ENCODE measurements at places on chromosomes 7 and 10.

DNA sequence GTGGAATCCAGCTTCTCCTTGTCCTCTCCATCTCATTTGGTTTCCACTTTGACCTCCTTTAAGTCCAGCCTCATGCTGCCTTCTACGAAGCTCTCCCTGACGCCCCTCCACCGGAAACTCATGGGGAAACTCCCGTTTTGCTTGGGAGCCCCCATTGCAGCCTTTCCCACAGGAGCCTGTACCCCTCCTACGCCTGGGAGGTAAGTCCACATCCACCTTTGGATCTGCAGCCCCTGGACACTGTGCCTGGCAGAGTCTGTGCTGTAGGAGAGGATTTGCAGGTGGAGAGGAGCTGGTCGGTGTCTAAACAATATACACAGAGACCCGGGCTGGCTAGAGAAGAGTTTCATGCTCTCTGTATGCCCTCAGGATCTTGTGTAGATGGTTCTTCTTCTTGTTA lies 296.1 kb downstream of the GLRX3 start:
- no peak for DNase-seq

DNA sequence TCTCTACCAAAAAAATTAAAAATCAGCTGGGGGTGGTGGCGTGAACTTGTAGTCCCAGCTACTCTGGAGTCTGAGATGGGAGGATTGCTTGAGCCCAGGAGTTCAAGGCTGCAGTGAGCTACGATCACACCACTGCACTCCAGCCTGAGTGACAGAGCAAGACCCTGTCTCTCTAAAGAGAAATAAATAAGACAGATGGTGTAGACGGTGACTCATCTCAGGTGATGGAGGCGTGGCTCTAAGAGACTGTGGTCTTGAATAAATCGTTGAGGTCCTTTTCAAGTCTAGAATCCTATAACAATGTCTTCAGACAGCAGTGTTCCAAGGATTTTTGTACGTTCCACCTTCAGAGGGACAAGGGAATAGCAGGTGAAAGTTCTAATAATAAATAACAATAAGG lies 53.8 kb upstream of the PFKFB3 start:
- no peak for DNase-seq

DNA sequence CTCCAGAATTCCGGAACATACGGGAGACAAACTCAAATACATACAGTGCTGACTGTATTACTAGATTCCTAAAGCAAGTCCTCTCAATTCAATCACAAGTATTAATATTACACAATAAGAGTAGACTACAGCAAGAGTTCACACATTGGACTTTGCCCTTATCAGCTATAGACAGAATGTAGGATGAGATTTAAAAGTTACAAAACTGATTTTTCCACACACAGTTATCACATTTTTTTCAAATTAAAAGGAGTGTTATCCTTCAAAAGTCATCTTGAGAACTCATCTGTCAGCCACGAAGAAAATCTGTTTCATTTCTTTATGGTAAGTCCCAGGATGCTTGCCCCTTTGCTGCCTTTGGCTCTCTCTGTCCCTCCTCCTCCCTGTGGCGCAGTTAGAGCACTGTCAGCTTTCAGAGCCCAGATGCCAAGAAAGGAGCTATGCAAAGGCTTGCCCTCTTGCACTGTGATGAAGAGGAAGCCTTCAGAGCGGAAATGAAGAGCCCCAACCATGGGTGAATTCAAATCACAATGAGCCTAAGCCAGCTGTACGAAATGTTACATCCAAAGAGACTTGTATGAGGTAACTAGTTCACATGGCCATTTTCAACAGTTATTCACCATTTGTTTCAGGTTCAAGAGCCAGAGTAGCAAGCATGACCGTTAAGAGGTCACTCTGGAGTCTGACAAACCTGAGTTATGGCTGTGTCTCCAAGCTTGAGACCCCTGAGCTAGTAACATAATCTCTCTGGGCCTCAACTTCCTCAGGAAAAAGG lies 10.7 kb downstream of the NCOA4 start:
- no peak for DNase-seq

DNA sequence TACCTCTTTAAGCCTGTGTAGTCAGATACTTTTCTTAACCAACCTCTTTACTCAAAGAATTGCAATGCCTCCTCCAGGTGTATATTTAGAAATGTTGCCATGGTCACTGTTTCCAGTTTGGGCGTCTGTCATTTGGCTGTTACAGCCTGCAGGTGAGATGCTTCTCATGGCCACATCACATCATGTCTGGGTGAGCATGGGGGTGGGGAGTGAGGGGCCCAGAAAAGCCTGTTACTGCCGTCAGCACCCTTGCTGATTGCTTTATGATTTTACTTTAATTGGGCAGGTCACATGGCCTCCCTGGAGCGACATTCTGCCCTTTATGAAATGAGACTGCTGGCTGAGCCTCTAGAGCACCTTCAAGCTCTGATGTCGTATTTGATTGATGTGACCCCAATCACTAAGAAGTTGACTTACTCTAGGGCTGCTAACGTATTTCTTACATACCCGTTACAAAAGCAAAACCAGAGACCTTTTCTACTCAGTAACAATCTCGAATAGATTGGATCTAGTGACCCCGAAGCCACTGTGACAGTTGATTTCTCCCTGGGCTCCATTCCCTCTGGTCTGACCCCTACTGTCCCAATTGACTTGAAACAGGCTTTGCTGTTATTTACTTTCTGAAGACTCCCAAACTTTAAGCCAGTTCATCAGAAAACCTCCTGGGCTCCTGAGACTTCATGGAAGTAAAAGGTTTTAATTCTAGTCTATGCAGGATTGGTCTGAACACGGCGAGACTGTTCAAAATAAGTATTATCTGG lies 60.7 kb downstream of the OTUD1 start:
- DNase-seq = no peak

DNA sequence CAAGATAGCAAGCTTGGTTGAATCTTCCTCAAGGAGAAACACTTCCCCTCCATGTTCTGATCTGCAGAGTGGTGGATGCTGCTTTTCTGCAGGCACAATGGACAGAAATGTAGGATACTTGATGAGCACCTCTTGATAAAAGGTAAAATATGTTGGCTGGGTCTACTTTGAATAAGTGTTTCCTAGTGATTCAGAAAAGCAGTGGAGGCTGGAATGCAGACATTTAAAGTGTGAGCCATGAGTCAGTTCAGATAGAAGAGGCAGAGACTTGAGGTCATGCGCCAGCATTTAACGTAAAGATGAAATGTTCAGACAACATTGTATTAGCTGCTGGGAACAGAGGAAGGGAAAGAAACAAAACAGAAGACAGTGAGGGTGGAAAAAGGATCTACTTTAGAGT lies 403.1 kb downstream of the ADRA2A start:
- DNase-seq = no peak

- DNase-seq = no peak
Measured at GRCh38 chr10:11339660-11340059, 271.8 kb downstream of the USP6NL start.

- DNase-seq = no peak
Measured at GRCh38 chr10:76138906-76139305, 707.5 kb downstream of the LRMDA start.

GRCh38 chr7:135602304-135602703 lies 44.6 kb downstream of the NUP205 start:
- no peak for DNase-seq

GRCh38 chr10:115604627-115605026 lies 511.5 kb downstream of the ATRNL1 start:
- no peak for DNase-seq

GRCh38 chr7:44978511-44979366 lies at the start of gene MYO1G:
Gene MYO1G, minus strand, starts transcription at chr7:44979015. Its CDS starts 54 bp downstream, at chr7:44978961.
- peak; percentile 76 for DNase-seq

- peak; percentile 6 for DNase-seq
Measured at GRCh38 chr10:99993701-99994689, 15.8 kb downstream of the DNMBP start.

GRCh38 chr7:157397731-157398691 lies 61.2 kb downstream of the DNAJB6 start:
- no peak for DNase-seq

DNA sequence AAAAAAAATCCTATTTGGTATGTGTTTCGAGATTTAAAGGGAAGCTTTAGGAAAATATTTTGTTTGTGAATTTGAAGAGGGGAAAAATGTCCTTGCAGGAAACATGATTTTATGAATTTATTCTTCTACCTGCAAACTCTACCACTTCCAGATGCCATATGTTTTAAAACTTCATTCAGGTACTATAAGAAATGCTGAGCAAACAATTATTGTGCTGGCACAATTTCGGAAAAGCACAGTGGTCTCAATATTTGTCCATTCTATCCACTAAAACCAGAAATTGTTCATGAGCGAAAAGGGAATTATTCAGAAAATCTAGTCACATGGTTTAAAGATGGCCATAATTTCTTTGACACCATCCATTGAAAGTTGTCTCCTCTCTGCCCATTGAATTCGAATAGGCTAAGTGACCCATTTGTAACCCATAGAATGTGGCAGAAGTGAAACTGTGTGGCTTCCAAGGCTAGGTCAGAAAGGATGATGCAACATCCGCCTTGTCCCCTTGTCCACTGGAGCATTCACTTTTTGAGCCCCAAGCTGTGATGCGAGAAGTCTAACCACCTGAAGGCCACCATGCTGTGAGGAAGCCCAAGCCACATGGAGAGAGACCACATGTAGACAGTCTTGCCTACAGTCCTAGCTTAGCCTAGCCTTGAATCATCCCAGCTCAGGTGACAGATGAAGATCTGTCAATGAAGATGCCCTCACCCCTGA lies 189.8 kb upstream of the PRKCQ start:
- DNase-seq = no peak

DNA sequence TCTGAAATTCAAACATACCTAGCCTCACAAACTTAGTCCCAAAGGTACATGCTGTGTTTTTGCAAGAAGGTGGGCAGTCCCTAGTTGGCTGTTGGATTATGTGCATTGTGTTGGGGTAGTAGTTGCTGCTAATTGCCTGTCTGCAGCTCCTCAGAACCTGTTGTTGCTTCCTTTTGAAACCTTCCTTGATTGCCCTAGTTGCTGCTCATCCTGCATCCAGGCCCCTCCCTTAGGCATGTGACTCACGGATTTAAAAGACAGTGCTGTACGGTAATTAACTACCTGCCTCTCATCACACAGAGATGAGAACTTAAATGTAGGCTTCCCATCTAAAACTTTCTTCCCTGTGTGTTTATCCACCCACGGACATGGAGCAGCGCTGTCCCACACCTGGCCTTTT lies 67.7 kb downstream of the BMPR1A start:
- DNase-seq = no peak
